Hindlimb muscle (tissue), 1 donor: ENCODE measurements at places on chromosomes 7 and 10. TPM values are rescaled to one million over a fixed set of nuclear protein-coding genes. Genes with fewer than 3 reads are reported as not detected.
A peak's percentile ranks its signal among the peaks of the same experiment; 100 is the strongest.

DNA sequence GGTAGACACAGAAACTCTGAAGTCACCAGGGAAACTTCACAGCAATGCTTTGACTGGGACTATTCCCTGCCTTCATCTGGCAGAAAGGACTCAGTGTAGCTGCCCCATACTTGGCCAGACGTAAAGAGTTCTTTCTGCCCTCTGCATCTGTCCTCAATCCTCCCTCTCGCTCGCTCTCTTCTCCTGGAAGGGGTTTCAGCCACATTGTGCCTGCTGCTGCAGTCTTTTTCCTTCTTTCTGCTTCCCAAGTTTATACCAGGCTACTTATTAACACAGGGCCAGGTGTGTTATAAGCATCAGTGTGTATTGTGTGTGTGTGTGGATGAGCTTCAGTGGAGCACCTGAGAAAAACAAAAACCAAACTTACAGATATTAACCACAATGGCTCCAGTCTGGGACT, 638.4 kb downstream of the ACTR3B start:
- DNase-seq = no peak

DNA sequence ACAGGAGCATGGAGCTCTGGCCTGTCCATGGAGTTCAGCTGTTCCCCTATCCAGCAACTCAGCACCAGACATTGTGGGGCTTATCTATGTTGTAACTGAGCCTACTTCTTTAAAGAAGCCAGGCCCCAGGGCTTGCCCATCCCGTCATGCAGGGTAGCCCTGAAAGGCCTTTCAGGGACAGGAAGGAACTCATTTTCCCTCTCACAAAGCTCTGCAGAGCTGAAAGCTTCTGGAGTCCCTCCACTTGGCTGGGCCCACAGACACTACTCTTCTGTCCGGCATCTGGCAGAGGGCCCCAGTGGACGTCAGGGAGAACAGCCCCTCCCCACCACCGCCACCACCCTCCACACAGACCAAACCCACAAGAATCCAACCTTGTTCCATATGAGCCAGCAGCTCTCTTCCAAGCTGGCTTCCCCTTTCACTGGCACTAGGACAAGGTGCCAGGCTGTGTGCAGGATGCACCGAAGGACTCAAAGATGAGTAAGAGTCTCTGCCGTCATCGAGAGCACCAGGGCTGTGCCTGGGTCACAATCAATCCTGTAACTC, 33.1 kb downstream of the DENND2A start:
- DNase-seq = peak; percentile 69

DNA sequence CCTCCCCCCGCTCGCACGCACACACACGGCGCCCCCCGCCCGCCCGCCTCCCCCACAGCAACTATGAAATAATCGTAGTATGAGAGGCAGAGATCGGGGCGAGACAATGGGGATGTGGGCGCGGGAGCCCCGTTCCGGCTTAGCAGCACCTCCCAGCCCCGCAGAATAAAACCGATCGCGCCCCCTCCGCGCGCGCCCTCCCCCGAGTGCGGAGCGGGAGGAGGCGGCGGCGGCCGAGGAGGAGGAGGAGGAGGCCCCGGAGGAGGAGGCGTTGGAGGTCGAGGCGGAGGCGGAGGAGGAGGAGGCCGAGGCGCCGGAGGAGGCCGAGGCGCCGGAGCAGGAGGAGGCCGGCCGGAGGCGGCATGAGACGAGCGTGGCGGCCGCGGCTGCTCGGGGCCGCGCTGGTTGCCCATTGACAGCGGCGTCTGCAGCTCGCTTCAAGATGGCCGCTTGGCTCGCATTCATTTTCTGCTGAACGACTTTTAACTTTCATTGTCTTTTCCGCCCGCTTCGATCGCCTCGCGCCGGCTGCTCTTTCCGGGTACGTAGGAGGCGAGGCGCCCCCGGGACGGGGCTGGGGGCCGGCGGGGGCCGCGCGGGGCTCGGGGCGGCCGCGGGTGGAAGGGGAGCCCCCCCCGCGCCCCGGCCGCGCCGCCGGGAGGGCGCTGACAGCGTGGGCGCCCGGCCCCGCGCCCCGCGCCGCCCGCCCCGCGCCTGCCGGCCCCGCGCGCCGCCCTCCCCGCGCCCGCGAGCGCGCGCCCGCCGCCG, 441 bp downstream of the BMI1 start:
- no peak for DNase-seq

DNA sequence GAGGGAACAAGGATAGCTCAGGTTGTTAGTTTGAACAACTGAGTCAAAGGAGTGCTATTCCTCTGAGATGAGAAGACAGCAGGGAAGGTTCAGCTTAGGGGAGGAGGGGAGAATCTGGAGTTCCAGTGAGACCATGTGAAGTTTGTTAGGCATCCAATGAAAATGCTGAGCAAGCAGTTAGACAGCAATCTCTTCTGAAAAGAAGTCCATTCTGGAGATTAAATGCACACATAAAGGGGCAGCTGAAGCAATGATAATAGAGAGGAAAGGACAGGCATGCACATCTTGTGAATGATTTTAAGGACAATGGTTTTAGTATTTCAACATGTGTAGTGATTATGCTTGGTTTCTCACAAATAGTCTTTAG, 89.7 kb upstream of the GHITM start:
- no peak for DNase-seq

GRCh38 chr10:75245354-75246250, 9.8 kb upstream of the COMTD1 start:
- DNase-seq = no peak

DNA sequence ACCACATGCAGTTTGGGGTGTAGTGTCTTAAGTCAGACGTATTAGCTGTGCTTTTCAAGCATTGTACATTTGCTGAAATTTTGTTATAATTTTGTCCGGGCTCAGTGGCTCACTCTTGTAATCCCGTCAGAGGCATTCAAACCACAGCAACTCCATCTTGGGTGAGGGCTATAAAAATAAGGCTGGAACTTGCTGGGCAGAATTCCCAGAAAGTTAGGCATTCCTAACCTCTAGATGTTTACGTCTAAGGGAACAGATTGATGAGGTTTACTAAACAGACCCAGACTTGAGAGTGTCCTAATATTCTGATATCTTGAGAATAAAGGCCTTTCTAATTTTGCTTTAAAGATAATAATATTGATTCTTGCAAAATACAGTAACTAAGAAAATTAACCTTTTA, 957.8 kb downstream of the NXPH1 start:
- no peak for DNase-seq

DNA sequence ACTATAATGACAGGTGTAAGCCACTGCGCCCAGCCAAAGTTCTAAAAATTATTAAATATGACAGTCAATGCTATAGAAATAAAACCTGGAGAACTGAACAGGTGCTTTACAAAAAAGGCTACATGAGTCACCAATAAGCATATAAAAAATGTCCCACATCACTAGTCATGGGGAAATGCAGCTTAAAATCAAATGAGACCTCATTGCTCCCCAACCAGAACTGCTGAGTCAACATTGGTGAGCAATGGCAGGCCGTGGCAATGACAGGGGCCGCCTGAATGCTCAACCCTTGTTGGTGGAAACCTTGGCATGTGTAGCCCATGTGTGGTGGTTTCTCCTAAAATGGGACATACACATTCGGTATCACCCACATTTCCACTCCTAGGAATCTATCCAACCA, 352.3 kb upstream of the KLF6 start:
- no peak for DNase-seq

- DNase-seq = no peak
These were observed 16.5 kb downstream of the RRP12 start for GRCh38 chr10:97384641-97385040.

GRCh38 chr7:87447116-87447635, 28.3 kb downstream of the ABCB4 start:
- DNase-seq = no peak

DNA sequence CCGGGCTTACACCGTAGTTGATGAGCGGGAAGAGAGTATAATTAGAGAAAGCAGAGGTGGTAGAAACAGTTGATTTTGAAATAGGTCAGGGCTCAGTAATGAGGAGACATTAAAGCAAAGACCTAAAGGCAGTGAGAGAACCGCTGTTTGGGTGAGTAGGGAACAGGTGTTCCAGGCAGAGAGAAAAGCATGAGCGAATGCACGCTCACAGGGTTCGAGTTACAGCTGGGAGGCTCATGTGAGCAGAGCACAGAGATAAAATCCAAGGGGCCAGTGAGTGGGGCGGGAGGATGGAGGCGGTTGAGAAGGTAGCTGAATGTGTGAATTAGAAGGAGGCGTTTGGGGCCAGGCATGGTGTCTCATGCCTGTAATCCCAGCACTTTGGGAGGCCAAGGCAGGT, 39.9 kb downstream of the APBB1IP start:
- no peak for DNase-seq

DNA sequence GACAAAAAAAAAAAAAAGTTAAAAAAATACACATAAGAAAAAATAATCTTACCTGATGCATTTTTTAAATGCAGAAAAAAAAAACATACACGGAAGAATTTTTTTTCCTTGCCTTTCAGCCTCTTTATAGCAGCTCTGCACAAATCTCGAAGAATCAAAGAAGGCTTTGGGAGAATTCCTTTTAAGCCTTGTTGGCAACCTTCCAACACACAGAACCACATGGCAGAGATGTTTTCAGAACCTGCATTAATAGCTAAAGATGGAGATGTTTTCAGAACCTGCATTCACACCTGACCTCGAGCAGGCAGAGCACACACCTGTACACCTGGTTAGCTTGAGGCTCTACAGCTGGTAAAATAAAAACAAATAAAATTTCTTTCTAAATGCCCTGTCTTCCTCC, 65.6 kb downstream of the DOCK4 start:
- DNase-seq = no peak

DNA sequence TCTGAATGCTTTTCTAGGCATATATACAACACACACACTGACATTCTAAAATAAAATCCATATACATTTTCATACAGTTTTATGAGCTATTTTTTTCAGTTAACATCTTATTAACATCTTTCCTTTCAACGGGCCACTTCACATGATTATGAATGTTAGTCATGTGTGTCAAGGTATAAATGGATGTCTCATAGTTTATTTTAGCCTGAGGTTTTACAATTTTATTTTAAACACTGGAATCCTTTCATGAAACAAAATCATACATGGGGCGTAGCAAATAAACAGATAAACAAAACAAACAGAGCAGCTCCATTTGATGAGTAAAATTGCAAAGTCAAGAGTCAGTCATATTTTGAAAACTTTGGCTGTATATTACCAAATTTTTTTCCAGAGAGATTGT, 120.1 kb upstream of the AOAH start:
- no peak for DNase-seq

DNA sequence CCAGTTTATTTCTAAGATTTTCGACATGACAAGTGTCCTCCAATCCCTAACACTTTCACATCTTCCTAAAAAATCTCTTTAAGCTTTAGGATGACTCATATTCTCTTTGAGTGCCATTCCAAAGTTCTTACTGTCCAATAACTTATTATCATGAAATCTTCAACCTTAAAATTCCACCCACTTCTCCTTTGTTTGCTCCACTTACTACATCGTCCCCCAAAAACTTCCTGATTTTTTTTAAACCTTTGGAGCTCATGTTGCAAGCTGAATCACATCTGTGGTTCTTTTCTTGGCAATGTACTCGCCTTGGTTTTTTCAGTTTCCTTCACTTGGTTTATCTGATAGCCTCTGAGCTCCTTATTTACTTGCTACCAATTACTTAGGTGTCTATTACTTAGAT, 39.2 kb upstream of the JCAD start:
- DNase-seq = no peak

DNA sequence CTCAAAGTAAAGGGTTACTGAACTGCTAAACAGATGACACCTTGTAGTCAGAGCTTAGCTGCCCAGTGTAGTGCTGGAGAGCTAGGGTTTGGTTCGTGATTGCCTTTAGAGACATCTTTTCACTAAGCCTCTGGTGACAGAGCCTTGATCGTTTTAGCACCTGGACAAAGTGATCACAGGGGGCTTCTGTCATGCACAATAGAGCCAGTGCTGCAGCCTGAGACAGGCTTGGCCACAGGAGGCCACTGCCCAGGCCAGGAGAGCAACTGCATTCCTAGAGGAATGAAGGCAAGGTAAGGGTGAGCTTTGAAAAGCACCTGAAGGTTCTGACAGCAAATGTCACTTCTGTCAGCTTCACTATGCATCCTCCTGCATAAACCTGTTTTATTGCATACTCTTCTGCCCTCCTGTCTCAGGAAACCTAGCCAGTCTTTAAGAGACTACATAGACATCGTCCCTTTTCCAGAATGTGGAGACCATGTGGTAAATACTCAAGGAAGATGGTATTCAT, 122.9 kb downstream of the NPY start:
- DNase-seq = no peak

DNA sequence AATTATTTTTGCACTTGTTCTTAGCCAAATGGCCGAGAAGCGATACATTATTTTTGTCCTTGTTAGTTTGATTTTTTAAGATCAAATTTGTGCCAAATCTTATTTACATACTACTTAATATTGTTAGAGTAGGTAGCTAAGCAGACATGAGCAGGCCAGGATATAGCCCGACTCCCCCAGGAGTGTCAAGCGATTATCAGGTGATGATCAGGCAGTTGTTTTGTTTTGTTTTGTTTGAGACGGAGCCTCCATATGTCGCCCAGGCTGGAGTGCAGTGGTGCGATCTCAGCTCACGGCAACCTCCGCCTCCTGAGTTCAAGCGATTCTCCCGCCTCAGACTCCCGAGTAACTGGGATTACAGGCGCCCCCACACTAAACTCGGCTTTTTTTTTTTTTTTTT, 71.1 kb downstream of the LYZL2 start:
- no peak for DNase-seq

- no peak for DNase-seq
These were observed 42.0 kb downstream of the SHH start for GRCh38 chr7:155770241-155770640.

- no peak for DNase-seq
These were observed 311.4 kb upstream of the AKR1E2 start for GRCh38 chr10:4514445-4515108.

- no peak for DNase-seq
These were observed 59.8 kb downstream of the ARID5B start for GRCh38 chr10:61961278-61961677.

GRCh38 chr10:99360934-99361333, 31.8 kb downstream of the CNNM1 start:
- DNase-seq = no peak

- no peak for DNase-seq
These were observed 56.7 kb downstream of the ITIH5 start for GRCh38 chr10:7610026-7610425.

- no peak for DNase-seq
These were observed 34.3 kb upstream of the HERPUD2 start for GRCh38 chr7:35729061-35729783.

DNA sequence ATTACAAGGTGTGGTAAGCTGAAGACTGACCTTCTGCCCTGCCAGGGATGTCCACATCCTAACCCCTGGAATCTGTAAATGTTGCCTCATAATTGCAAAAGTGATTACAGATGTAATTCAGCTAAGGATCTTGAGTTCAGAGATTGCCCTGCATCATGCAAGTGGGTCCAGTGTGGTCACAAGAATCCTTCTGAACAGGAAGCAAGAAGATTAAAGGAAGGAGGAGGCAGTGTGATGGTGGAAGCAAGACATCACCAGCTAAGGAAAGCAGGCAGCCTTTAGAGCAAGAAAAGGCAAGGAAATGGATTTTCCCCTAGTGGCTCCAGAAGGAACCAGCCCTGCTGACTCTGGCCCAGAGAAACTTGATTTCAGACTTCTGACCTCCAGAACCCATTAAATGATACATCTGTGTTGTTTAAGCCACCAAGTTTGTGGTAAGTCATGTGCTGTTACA, 78.1 kb downstream of the USP6NL start:
- no peak for DNase-seq

RAMP3 gene
- 5.6 TPM for polyA plus RNA-seq

LBX1 gene
- polyA plus RNA-seq = 12.4 TPM

ATE1 gene
- 22.3 TPM for polyA plus RNA-seq

TAS2R3 gene
- polyA plus RNA-seq = 0.66 TPM

VAX1 gene
- not detected for polyA plus RNA-seq

KCNIP2 gene
- polyA plus RNA-seq = 6.0 TPM

RBP3 gene
- 0.12 TPM for polyA plus RNA-seq

FAM25A gene
- polyA plus RNA-seq = not detected

NEBL gene
- polyA plus RNA-seq = 0.92 TPM

CPN1 gene
- polyA plus RNA-seq = not detected
